T-cell (primary cell): ENCODE measurements at places on chromosomes 4 and X. TPM values are rescaled to one million over a fixed set of nuclear protein-coding genes. Genes with fewer than 3 reads are reported as not detected.

DNA sequence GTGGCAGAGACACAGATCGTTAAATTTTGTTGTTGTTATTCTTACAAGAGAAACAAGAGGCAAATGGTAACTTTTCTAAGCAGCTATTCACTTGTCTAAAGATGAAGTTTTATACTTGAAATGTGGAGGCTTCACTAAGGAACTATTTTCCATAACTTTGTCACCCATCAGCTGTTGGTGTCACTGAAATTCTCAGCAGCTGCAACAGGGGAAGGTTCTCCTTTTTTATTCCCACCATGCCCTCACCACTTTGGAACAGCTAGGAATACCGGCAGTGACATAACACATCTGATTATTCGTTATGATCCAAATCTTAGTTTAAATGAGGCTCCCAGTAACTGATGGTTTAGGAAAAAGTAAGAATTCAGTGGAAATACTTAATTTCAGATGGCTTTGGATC lies 147.0 kb upstream of the LEF1 start:
- DNase-seq = no peak

EXOC1L gene
- total RNA-seq = not detected

ODAPH gene
- not detected for total RNA-seq

LEF1 gene
- 555 TPM for total RNA-seq

ADD1 gene
- total RNA-seq = 241 TPM

GYG2 gene
- not detected for total RNA-seq
